ENCODE measurements at places on chromosomes 3 and 15.

DNA sequence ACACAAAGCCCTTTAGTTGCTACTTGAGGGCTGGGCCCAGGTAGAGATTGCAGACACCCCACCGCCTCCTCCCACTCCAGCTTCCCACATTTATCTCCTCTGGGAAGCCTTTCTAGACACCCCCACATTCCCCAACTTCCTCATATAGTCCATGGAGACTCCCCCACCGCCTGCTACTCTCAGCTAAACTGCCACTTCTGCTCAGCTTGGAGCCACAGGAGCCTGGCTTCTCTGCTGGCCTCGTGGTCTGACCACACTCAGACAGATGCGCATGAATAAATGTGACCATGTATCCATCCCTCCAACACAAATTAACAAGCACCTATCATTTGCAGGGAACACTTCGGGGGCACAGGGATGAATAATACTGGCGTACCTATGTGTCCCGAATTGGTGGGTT is 10.5 kb upstream of the ACSBG1 start:
- DNase-seq: no peak

DNA sequence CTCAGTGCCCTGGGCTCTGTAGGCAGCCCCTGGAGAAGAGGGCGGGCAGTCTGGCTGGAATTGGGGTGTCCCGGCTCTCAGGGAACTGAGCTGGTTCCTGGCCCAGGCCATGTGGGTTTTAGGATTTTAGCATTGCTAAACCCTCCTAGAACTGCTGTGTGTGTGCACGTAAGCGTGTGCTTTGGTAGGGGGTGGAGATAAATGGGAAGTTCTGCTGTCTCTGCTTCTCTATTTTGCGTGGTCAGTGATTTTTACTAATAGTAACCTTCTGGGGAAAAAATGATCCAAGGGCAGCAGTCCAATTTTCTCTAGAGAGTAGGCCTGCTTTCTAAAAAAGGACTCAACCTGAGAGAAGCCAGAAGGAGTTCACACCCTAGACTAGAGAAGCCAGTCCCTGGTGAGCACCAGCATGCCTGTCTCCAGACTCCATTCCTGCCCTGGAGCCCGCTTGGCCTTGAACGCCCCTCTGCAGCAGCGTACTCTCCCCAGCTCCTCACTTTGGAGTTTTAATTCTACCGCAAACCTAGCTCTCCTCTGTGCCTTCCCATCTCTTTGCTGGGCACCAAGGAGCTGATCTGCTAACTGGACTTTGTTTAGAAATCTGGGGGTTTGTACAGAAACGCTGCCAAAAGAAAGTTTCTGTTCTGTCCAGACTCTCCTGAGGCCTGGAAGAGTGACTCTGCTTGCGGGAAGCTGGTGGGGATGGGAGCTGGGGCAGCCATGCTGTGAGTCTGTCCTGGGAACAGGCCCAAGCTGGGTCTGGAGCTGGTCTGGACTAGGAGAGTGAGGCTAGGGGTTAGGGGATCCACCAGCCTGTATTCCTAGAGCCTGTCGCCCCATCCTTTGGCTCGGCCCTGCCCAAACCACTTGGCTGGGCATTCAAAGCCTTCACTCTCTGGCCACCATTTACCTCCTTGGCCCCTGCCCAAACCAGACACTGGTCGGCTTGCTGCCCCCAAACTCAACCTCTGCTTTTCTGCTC is 19.7 kb downstream of the CORO2B start:
- no peak for DNase-seq

- DNase-seq: no peak
Observed at GRCh38 chr15:89379818-89380217, 45.2 kb upstream of the POLG start.

GRCh38 chr3:53236112-53236841 is 19.5 kb downstream of the TKT start:
- no peak for DNase-seq

DNA sequence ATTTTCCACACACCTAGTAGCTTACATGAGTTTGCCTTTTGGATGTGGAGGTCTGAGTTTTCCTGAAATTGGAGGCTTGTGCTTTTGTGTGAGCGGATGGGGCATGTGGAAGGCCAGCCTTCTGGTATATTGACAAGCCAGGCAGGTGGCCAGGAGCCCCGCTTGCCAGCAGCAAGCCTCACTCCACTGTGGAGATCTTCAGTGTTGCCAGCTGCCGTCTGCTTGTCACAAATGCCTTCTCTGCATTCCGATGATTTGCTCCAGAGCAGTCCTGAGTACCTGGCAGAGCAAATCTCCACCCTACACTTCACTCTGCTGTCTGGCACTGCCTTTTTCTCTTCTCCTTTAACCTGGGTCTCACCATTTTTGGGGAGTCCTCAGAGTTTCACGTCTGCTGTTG is 29.1 kb upstream of the CHST2 start:
- no peak for DNase-seq

GRCh38 chr3:139518926-139519842 is 20.4 kb downstream of the RBP1 start:
- no peak for DNase-seq

DNA sequence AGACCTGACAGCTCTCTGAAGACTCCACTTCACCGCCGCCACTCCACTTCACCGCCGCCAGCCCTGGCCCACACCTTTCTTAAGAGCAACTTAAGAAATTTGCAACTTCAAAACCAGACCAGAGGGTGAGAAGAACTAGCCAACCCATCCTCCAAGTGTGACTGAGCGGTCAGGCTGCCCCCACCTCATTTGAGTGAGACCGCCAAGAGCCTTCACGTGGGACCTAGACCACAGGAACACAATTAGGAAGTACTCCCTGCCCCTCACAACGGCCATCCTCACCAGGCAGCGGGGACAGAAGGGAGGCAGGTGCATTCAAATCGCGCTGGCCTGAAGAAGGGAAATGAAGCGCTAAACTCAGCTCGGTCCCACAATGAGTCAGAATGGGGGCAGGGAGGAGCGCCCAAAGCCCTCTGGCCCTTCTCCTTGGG is 156.8 kb upstream of the BCL6 start:
- DNase-seq: no peak

DNA sequence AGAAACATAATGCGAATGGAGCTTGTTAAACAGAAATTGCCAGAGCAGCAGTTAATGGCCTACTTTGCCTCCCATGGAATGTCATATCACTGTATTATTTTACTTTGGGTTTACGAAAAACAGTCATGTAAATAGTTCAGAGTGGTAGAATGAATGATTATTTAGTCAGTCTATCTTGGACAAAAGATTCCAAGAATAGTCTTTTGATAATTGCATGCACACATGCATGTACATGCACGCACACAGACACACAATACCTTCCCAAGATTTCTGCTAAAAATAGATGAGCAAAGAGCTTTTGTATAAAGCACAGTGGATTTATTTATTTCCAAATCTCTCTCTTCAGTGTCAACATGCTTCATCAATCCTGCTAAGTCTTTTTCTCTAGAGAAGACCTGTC is 800.7 kb downstream of the DIPK2A start:
- no peak for DNase-seq

GRCh38 chr3:151789853-151790463 is 24.0 kb upstream of the AADAC start:
- no peak for DNase-seq

GRCh38 chr3:117303443-117303842 is 593.9 kb downstream of the TUSC7 start:
- DNase-seq: no peak

DNA sequence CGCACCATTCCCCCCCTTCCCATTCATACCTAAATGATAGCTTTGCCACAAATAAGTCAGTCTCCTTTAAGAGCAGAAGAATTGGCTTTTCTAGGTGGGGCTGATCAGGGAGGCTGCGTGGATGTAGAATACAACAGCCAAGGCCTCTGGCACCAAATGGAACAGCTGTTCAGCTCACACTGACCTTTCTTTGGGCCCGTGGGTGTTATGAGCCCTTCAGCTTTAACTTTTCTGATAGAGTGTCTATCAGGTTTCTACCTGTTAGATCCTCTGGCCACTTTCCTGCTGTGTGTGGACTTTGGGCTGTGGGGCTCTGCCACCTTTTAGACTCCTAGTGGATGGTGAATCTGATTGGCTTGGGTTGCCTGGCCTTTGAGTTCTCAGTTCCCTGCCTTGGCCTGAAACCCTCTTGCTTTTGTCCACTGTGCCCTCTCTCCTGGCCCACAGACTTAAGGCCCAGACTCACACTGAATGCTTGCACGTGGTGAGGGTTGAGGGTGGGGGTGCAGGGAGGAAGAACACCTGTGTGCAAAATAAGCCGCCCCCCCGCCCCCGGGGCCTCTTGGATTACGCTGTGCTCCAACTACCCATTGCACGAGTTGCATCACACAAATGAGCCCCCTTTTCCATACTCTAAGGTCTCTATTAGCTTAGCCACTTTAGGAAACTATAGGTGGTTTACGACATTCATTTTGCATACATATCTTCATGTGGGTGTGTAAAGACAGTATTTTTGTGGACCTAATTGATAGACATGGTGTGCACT is 1.3 kb upstream of the RFX7 start:
- DNase-seq: no peak

GRCh38 chr3:123568875-123569274 is 16.0 kb downstream of the HACD2 start:
- DNase-seq: no peak

- no peak for DNase-seq
Observed at GRCh38 chr3:36380221-36381031, at the start of gene STAC. Gene STAC (plus strand): TSS chr3:36380504. CDS start chr3:36380644, 140 bp downstream.

DNA sequence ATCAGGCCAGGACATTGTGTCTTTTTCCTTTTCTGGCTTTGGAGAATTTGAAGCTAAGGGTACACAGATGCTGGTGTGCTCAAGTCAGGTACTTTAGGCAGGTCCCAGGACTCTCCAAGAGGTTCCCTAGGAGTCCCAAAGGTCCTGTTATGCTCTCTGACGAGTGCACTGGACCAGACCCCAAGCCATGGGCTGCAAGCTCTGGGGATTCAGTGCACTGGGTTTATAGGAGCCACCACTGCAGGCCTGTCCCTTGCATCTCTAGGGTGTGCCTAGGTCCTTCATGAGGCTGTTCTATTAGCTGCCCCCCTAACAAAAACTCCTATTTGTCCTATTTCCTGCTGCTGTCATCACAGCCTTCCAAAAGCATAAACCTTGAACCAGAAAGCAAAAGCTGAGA is 31.9 kb upstream of the BFSP2 start:
- no peak for DNase-seq

DNA sequence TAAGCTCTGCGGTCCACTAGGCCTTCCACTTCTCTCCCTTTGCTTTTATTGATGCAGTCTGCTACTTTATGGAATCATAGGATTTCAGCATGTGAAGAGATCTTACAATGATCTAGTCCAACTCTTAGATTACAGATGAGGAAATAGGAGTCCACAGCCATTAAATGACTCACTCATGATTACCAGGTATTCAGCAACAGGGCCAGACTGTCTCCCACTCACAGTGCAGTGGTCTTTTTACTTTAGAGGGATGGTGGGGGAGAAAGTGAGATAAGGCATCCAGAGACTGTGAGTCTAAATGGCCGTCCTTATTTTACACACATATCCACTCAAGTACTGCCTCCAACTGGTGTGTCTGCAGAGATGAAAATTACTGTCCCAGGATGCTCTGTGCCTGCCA is 88.5 kb upstream of the SKOR1 start:
- DNase-seq: no peak

DNA sequence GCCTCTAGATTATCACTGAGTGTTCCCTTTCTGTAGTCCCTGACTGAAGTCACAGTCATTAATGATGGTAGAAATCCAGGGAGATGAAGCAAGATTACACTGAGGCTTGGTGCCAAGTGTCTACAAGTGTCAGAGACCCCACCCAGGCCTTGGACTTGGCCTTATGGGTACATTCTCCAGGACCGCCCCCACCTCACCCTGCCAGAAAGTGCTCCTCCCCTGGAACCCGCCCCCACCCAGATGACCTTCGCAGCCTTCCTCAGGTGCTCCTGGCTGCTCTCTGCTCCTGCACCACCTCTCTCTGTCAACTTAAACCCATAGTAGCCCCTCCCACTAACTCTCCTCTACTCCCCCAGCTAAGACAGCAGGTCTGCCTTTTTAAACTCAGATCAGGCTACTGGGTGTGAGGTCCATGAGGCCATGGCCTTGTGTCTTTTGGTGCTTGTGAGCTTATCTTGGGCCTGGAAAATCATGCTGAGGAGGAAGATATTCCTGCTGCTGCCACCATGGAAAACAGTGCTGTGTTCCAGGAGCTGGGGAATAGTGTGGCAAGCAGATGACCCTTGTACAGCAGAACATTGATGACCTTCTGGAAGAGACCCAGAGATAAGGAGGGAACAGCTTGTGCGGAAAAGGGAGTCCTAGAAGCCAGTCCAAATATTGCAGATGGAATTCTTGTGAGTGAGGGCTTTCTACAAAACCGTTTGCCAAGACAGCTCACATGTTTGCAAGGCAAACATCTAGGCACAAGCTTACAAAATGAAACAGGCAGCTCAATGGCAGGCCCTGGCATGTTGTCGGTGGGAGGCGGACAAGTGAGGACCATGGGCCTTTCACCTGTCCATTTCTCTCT is 40.3 kb upstream of the NDUFB4 start:
- DNase-seq: no peak

Data from stimulated activated CD8-positive, alpha-beta memory T cell treated with anti-CD3 and anti-CD28 coated beads, Interleukin-2, amount 100 ng/mL, for 1 hour (primary cell).